ENCODE measurements at places on chromosomes 1 and 21. TPM values are rescaled to one million over a fixed set of nuclear protein-coding genes. Genes with fewer than 3 reads are reported as not detected.

The SPRR2B gene
- total RNA-seq: not detected

The C8A gene
- total RNA-seq: not detected

The CLCNKA gene
- total RNA-seq: not detected

The FAM76A gene
- total RNA-seq: 7.9 TPM

The RPTN gene
- not detected for total RNA-seq

The UCK2 gene
- total RNA-seq: 60.7 TPM

The TSTD1 gene
- total RNA-seq: 26.1 TPM

The ANGPTL1 gene
- total RNA-seq: 4.7 TPM

The MX2 gene
- total RNA-seq: 0.98 TPM

The CNIH3 gene
- 26.6 TPM for total RNA-seq

The NUDT4B gene
- total RNA-seq: 9.3 TPM

The MMP23B gene
- 0.74 TPM for total RNA-seq

The DEPDC1 gene
- 2.0 TPM for total RNA-seq

The PLD5 gene
- total RNA-seq: 2.7 TPM

The DCLRE1B gene
- total RNA-seq: 7.1 TPM

The NBL1 gene
- total RNA-seq: 29.5 TPM

The ACTL8 gene
- not detected for total RNA-seq

The CD84 gene
- 2.2 TPM for total RNA-seq

The TFAP2E gene
- 0.74 TPM for total RNA-seq

The CR1 gene
- 0.25 TPM for total RNA-seq

The PODN gene
- 1.5 TPM for total RNA-seq

The TRIM67 gene
- 46.7 TPM for total RNA-seq

The CCDC28B gene
- total RNA-seq: 18.9 TPM

The VAV3 gene
- 4.4 TPM for total RNA-seq

The RNU1-1 gene
- total RNA-seq: 73,230 TPM

The SEC16B gene
- 2.5 TPM for total RNA-seq

The CSMD2 gene
- 22.9 TPM for total RNA-seq

The WLS gene
- 35.9 TPM for total RNA-seq

The FAM89A gene
- 1.5 TPM for total RNA-seq

The LIPI gene
- total RNA-seq: not detected

The LPAR3 gene
- 0.74 TPM for total RNA-seq

The LAD1 gene
- total RNA-seq: not detected

The SUSD4 gene
- 9.8 TPM for total RNA-seq

The EDN2 gene
- not detected for total RNA-seq

The NEK2 gene
- total RNA-seq: 3.0 TPM

The CD58 gene
- 4.7 TPM for total RNA-seq

The PPOX gene
- total RNA-seq: 16.5 TPM

The LRRC3 gene
- total RNA-seq: 5.7 TPM

The OR2L13 gene
- total RNA-seq: 0.74 TPM

The OR14K1 gene
- not detected for total RNA-seq

The EXOC8 gene
- total RNA-seq: 28.8 TPM

The WRAP73 gene
- total RNA-seq: 14.0 TPM

The VSIG8 gene
- total RNA-seq: not detected

The TMEM82 gene
- total RNA-seq: not detected

The EVA1C gene
- total RNA-seq: 1.5 TPM

The FCRL6 gene
- total RNA-seq: 0.25 TPM

The DCDC2B gene
- not detected for total RNA-seq

The AMY1A gene
- total RNA-seq: not detected

The LRRC38 gene
- total RNA-seq: under 0.01 TPM

The LRP8 gene
- 77.2 TPM for total RNA-seq

The LCE1A gene
- not detected for total RNA-seq
